Activated CD4-positive, alpha-beta memory T cell treated with anti-CD3 and anti-CD28 coated beads for 36 hours (primary cell): ENCODE measurements at places on chromosomes 12 and 14. TPM values are rescaled to one million over a fixed set of nuclear protein-coding genes. Genes with fewer than 3 reads are reported as not detected.

TC2N gene
- total RNA-seq = 44.9 TPM

SIX1 gene
- not detected for total RNA-seq

KRT79 gene
- total RNA-seq = not detected

PLEKHA5 gene
- 7.4 TPM for total RNA-seq

KRT77 gene
- total RNA-seq = not detected

LRRC10 gene
- total RNA-seq = not detected

BRMS1L gene
- total RNA-seq = 6.1 TPM

NTN4 gene
- total RNA-seq = not detected

SELPLG gene
- total RNA-seq = 56.8 TPM

TMCC3 gene
- 0.36 TPM for total RNA-seq

TAS2R43 gene
- not detected for total RNA-seq

STAC3 gene
- 2.0 TPM for total RNA-seq

IL25 gene
- not detected for total RNA-seq

EPYC gene
- total RNA-seq = not detected

PCK2 gene
- 118 TPM for total RNA-seq

DTD2 gene
- 20.2 TPM for total RNA-seq

CARMIL3 gene
- 1.00 TPM for total RNA-seq

ZDHHC22 gene
- not detected for total RNA-seq

RTN1 gene
- not detected for total RNA-seq

RNASE2 gene
- total RNA-seq = not detected

LLPH gene
- total RNA-seq = 29.1 TPM

IL22 gene
- total RNA-seq = 5.4 TPM

AJUBA gene
- total RNA-seq = 1.5 TPM

SERPINA12 gene
- total RNA-seq = not detected

CD69 gene
- 118 TPM for total RNA-seq

ARL1 gene
- total RNA-seq = 63.2 TPM

MYF5 gene
- not detected for total RNA-seq

ITGB7 gene
- total RNA-seq = 168 TPM

RIPK3 gene
- 11.0 TPM for total RNA-seq

SLC17A8 gene
- total RNA-seq = not detected

WIF1 gene
- total RNA-seq = not detected

TEX52 gene
- total RNA-seq = 0.19 TPM

VASH1 gene
- 6.1 TPM for total RNA-seq

VRTN gene
- not detected for total RNA-seq

GPR162 gene
- total RNA-seq = not detected

WSCD2 gene
- total RNA-seq = not detected

NPAS3 gene
- not detected for total RNA-seq

RHOJ gene
- not detected for total RNA-seq

TDRD9 gene
- 0.19 TPM for total RNA-seq
